ENCODE measurements at places on chromosomes 6 and 20. TPM values are rescaled to one million over a fixed set of nuclear protein-coding genes. Genes with fewer than 3 reads are reported as not detected.

BAK1 gene
- 13.6 TPM for total RNA-seq

COL21A1 gene
- 13.3 TPM for total RNA-seq

SMPD2 gene
- 10.2 TPM for total RNA-seq

COL12A1 gene
- total RNA-seq = 40.6 TPM

ECT2L gene
- total RNA-seq = not detected

- H3K36me3 ChIP-seq = no peaks in the 10 kb centered on the region
- no peak for DNase-seq
- H3K27ac ChIP-seq = no peak overlapping the region
- no peaks in the 10 kb centered on the region for H3K4me1 ChIP-seq
- H3K4me3 ChIP-seq = no peak overlapping the region
These were observed 50.8 kb downstream of the MC3R start for GRCh38 chr20:56299362-56299761.

DNA sequence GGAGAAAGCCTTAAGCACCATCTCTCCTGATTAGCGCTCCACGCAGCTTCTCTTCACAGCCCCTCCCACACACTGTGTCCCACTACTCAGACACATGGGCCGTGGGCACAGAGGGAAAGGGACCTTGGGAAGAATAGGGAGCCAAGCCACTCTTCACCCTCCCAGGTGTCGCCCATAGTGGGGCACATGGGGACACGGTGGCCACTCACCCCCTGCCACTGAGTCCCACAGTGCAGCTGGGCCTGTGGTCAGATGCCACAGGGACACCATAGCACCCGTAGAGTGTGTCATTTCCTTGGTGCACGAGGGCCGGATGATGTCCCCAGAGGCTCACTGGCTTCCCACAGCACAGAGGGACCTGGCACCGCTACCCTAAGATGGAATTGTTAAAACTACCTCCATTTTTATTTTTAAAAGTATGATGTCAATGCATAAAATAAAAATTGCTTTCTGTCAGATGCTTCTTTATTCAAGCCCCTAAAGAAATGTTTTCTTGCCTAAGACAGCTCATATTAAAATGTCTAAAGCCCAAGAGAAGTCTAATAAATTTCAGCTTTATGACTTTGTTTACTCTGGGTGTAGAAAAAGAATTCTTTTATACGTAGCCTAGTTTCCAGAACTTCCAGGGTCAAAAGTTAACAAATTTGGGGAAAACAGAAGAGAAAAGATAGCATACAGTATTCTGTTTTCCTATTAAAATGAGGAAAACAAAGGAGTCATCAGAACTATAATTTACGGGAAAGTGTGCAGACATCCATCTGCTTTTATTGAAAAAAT, 191.0 kb upstream of the SNX9 start:
- no peaks in the 10 kb centered on the region for H3K27me3 ChIP-seq
- H3K4me3 ChIP-seq = no peak overlapping the region
- H3K36me3 ChIP-seq = no peaks in the 10 kb centered on the region
- H3K4me1 ChIP-seq = no peaks in the 10 kb centered on the region
- DNase-seq = no peak

GRCh38 chr6:169177516-169178166, 76.0 kb downstream of the THBS2 start:
- H3K4me1 ChIP-seq = no peaks in the 10 kb centered on the region
- no peak overlapping the region for H3K4me3 ChIP-seq
- no peaks in the 10 kb centered on the region for H3K36me3 ChIP-seq
- DNase-seq = no peak

DNA sequence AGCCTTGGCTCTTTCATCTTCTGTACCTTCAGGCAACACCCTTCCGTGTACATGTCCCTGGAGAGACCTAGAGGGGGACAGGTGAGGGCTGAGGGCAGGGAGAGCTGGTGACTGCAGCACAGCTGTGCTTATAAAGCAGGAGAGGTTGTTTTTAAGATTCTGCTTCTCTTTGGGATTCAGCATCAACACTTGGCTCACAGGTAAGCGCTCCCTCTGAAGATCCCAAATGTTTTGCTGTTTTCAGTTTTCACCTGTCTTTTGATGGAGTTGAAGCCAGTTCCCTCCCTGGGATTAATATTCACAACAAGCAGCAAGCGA, 19.4 kb upstream of the TRAF3IP2 start:
- H3K4me3 ChIP-seq = no peak overlapping the region
- no peak overlapping the region for H3K27ac ChIP-seq
- no peaks in the 10 kb centered on the region for H3K27me3 ChIP-seq
- no peaks in the 10 kb centered on the region for H3K4me1 ChIP-seq
- no peak for DNase-seq
- H3K36me3 ChIP-seq = no peaks in the 10 kb centered on the region

DNA sequence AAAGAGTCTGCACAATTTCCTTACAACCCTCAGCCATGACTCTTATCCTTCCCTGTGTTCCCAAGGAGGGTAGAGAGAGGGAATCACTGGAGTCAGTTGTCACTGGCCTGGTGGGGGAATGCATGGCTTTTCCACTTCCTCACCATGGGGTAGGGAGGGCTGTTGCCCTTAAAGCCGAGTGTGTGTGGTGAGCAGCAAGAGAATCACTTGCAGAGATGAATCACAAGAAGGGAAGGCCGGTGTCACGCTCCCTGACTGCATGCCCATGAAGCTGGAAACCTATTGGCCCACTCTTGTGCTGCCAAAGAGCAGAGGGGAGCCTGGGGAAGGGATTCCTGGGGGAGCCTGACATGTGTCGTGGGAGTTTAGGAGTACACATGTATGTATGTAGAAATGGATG, 18.1 kb upstream of the BMP6 start:
- H3K27me3 ChIP-seq = no peaks in the 10 kb centered on the region
- H3K4me1 ChIP-seq = no peaks in the 10 kb centered on the region
- no peaks in the 10 kb centered on the region for H3K36me3 ChIP-seq

GRCh38 chr20:49483018-49483695, 689 bp upstream of the KCNB1 start:
- no peaks in the 10 kb centered on the region for H3K36me3 ChIP-seq
- no peaks in the 10 kb centered on the region for H3K27me3 ChIP-seq
- no peak for DNase-seq

Measured in prostate gland (tissue), 2 donors.